ENCODE measurements at places on chromosomes 6 and 20. TPM values are rescaled to one million over a fixed set of nuclear protein-coding genes. Genes with fewer than 3 reads are reported as not detected.

DNA sequence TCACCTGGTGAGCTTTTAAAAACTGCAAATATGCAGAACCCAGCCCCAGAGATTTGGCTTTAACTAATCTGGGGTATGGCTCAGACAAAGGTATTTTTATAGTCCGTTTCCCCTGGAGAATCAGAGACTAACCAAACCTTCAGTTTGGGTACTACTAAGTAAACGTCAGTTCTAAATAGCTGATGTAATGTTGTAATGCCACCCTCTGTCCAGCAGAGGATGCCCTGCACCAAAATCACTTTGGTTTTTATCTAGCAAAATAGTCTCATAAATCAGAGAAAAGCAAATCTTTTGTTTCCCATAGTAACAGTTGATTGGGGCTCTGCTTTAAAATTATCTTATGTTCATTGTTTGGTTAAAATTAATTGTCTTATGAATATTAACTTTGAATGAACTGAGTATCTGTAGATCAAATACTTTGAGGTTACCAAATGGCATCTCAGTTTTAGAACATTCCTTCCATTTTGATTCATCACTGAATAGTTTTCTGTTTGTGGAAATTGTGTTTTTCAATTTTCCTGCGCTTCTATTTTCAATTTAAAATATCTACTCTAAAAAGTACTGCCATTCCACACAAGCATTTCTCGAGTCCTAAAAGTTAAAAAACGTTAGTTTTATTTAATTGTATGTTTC is 278.3 kb upstream of the PLCB4 start:
- H3K4me3 ChIP-seq, result no peak overlapping the region
- H3K4me1 ChIP-seq, result no peaks in the 10 kb centered on the region
- no peak overlapping the region for H3K27ac ChIP-seq
- H3K27me3 ChIP-seq, result no peaks in the 10 kb centered on the region

- no peak overlapping the region for H3K4me3 ChIP-seq
- no peaks in the 10 kb centered on the region for H3K27me3 ChIP-seq
- H3K4me1 ChIP-seq, result no peaks in the 10 kb centered on the region
- no peak overlapping the region for H3K27ac ChIP-seq
- H3K36me3 ChIP-seq, result peaks cover 8% of the 10 kb centered on the region
Measured at GRCh38 chr20:13535627-13536026, 103.1 kb downstream of the TASP1 start.

- H3K4me1 ChIP-seq, result peaks cover 45% of the 10 kb centered on the region
- DNase-seq, result no peak
- peak overlapping the region; percentile 65 for H3K27ac ChIP-seq
- H3K36me3 ChIP-seq, result no peaks in the 10 kb centered on the region
Measured at GRCh38 chr20:60054716-60055634, 96.8 kb downstream of the CDH26 start.

Gene ADGRG6
- 0.74 TPM for total RNA-seq

Gene DEFB112
- total RNA-seq, result not detected

GRCh38 chr20:49685161-49685601 is 28.5 kb downstream of the B4GALT5 start:
- no peak overlapping the region for H3K27ac ChIP-seq
- no peaks in the 10 kb centered on the region for H3K36me3 ChIP-seq
- H3K4me3 ChIP-seq, result no peak overlapping the region
- no peak for DNase-seq

- no peak overlapping the region for H3K4me3 ChIP-seq
- no peak overlapping the region for H3K27ac ChIP-seq
- no peaks in the 10 kb centered on the region for H3K4me1 ChIP-seq
- no peaks in the 10 kb centered on the region for H3K36me3 ChIP-seq
Measured at GRCh38 chr6:25157183-25157582, 122.0 kb upstream of the CARMIL1 start.

Gene CRIP3
- total RNA-seq, result 3.8 TPM

GRCh38 chr6:47992809-47993208 is 118.2 kb downstream of the PTCHD4 start:
- no peak for DNase-seq
- no peaks in the 10 kb centered on the region for H3K4me1 ChIP-seq
- no peaks in the 10 kb centered on the region for H3K27me3 ChIP-seq
- no peak overlapping the region for H3K4me3 ChIP-seq
- H3K36me3 ChIP-seq, result no peaks in the 10 kb centered on the region

- no peak overlapping the region for H3K4me3 ChIP-seq
- H3K4me1 ChIP-seq, result no peaks in the 10 kb centered on the region
- H3K27ac ChIP-seq, result no peak overlapping the region
Measured at GRCh38 chr6:36777801-36778200, 61.4 kb downstream of the CPNE5 start.

GRCh38 chr6:20606831-20607230 is 72.6 kb downstream of the CDKAL1 start:
- no peaks in the 10 kb centered on the region for H3K4me1 ChIP-seq
- H3K36me3 ChIP-seq, result no peaks in the 10 kb centered on the region
- H3K27me3 ChIP-seq, result no peaks in the 10 kb centered on the region
- no peak overlapping the region for H3K4me3 ChIP-seq
- DNase-seq, result no peak

GRCh38 chr6:119012521-119012920 is 65.9 kb downstream of the FAM184A start:
- peaks cover 4% of the 10 kb centered on the region for H3K36me3 ChIP-seq
- no peaks in the 10 kb centered on the region for H3K27me3 ChIP-seq
- no peak for DNase-seq
- H3K4me1 ChIP-seq, result no peaks in the 10 kb centered on the region
- no peak overlapping the region for H3K27ac ChIP-seq

- H3K4me3 ChIP-seq, result no peak overlapping the region
- H3K4me1 ChIP-seq, result no peaks in the 10 kb centered on the region
- H3K27ac ChIP-seq, result no peak overlapping the region
- H3K36me3 ChIP-seq, result no peaks in the 10 kb centered on the region
- no peak for DNase-seq
Measured at GRCh38 chr6:87944541-87944954, 103.1 kb upstream of the SPACA1 start.

- H3K27me3 ChIP-seq, result no peaks in the 10 kb centered on the region
- no peaks in the 10 kb centered on the region for H3K36me3 ChIP-seq
- no peak overlapping the region for H3K27ac ChIP-seq
Measured at GRCh38 chr6:25346064-25346463, 66.9 kb downstream of the CARMIL1 start.

GRCh38 chr6:80689716-80690395 is 583.4 kb downstream of the BCKDHB start:
- H3K27me3 ChIP-seq, result no peaks in the 10 kb centered on the region
- no peak overlapping the region for H3K4me3 ChIP-seq
- DNase-seq, result no peak
- H3K27ac ChIP-seq, result no peak overlapping the region

DNA sequence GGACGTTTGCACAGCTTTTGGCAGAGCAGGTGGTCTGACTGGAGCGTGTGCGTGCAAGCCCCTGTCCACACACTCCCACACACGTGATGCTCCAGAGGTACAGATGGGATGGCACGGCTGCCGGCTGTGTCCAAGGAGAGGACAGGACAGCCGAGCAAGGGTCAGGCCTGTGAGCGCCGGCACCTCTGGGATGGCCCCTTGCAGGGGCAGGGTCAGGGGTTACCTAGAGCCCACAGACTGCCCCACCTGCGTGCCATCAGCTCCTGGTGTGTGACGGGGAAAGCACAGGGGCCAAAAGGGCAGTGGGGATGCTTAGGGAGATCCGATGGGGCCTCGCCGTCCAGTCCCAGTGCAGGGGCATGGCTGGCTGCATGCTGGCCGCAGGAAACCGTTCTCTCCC is 189.7 kb downstream of the TAF4 start:
- H3K27me3 ChIP-seq, result no peaks in the 10 kb centered on the region
- no peak overlapping the region for H3K27ac ChIP-seq
- DNase-seq, result no peak
- H3K4me3 ChIP-seq, result no peak overlapping the region
- no peaks in the 10 kb centered on the region for H3K4me1 ChIP-seq

Gene SOX12
- 4.9 TPM for total RNA-seq

GRCh38 chr6:54646951-54647664 is 199.5 kb upstream of the FAM83B start:
- no peaks in the 10 kb centered on the region for H3K27me3 ChIP-seq
- no peaks in the 10 kb centered on the region for H3K4me1 ChIP-seq
- no peak for DNase-seq
- H3K36me3 ChIP-seq, result no peaks in the 10 kb centered on the region

DNA sequence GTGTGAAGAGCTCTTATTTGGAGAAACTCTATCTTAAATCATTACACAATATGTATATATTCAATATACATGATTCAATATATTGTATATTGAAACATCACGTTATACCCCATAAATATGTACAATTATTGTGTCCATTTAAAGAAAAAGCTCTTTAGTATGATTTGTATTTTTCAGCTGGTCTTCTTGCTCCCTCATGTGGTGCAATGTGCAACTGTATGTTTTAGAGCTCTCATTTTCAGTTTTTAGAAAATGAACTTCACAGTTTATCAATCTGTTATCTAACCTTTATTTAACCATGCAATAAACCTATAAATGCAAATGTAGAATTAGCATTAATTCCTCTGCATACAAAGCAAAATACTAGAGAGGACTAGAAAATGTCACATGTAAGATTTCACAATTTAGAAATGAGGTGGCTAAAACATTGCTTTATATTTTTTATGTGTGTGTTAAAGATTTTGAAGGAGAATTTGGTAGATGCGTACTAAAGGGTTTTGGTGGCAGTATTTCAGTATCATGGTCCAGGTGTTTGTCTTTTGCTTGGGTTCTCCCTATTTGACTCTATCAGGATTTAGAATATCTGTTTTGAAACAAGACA is 167.1 kb downstream of the PHF3 start:
- no peak overlapping the region for H3K27ac ChIP-seq
- no peak overlapping the region for H3K4me3 ChIP-seq
- no peaks in the 10 kb centered on the region for H3K36me3 ChIP-seq
- DNase-seq, result no peak
- H3K27me3 ChIP-seq, result no peaks in the 10 kb centered on the region
- H3K4me1 ChIP-seq, result no peaks in the 10 kb centered on the region

DNA sequence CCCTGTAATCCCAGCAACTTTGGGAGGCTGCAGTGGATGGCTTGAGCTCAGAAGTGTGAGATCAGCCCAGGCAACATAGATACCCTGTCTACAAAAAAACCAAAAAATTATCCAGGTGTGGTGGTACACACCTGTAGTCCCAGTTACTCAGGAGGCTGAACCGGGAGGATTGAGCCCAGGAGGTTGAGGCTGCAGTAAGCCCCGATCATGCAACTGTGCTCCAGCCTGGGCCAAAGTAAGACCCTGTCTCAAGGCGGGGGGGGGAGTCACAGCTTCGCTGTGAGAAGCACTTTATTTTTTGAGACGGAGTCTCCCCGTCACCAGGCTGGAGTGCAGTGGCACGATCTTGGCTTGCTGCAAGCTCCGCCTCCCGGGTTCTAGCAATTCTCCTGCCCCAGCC is 54.2 kb downstream of the EZR start:
- no peaks in the 10 kb centered on the region for H3K27me3 ChIP-seq
- DNase-seq, result no peak
- H3K27ac ChIP-seq, result no peak overlapping the region

Gene CCNC
- 32.3 TPM for total RNA-seq

- no peak overlapping the region for H3K27ac ChIP-seq
- no peaks in the 10 kb centered on the region for H3K36me3 ChIP-seq
- H3K4me3 ChIP-seq, result no peak overlapping the region
Measured at GRCh38 chr6:45192556-45192955, 135.6 kb upstream of the RUNX2 start.

- DNase-seq, result no peak
- no peaks in the 10 kb centered on the region for H3K4me1 ChIP-seq
- no peak overlapping the region for H3K27ac ChIP-seq
- H3K36me3 ChIP-seq, result no peaks in the 10 kb centered on the region
Measured at GRCh38 chr6:132872923-132873322, 58.6 kb downstream of the RPS12 start.

Gene BPIFB1
- not detected for total RNA-seq

GRCh38 chr6:118992186-118992795 is 57.3 kb upstream of the MCM9 start:
- DNase-seq, result no peak
- H3K27ac ChIP-seq, result no peak overlapping the region
- H3K4me1 ChIP-seq, result no peaks in the 10 kb centered on the region
- no peak overlapping the region for H3K4me3 ChIP-seq

DNA sequence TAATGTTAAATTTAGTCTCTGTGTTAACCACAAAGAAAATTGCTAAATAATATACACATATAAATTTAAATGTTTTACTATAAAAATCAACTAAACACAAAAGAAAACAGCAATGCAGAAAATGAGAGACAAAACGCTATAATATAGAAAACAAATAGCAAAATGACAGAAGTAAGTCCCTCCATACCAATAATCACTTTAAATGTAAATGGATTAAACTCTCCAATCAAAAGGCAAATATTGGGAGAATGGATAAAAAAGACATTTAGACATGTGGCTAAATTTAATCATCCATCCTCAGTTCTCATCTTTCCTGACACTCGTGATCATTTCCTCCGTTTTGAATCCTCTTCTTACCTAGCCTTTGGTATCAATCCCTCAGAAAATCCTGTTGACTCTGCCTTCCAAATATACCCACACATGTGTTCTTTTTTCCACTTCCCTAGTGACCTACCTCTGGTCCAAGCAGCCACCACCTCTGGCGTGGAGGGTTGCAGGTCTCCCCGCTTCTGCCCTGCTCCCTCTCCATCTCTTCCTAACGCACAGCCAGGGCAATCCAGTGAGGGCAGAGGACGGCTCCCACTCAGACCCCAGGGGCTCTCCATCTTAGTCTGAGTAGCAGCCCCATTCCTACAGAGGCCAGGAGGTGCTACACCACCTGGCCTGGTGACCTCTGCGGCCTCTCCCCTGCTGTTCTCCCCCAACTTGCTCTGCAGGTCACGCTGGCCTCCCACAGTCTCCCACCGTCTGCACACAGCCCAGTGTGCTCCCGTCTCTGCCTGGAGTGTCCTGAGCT is 149.2 kb downstream of the RNASET2 start:
- no peak overlapping the region for H3K27ac ChIP-seq
- H3K4me3 ChIP-seq, result no peak overlapping the region
- no peak for DNase-seq
- H3K27me3 ChIP-seq, result no peaks in the 10 kb centered on the region

DNA sequence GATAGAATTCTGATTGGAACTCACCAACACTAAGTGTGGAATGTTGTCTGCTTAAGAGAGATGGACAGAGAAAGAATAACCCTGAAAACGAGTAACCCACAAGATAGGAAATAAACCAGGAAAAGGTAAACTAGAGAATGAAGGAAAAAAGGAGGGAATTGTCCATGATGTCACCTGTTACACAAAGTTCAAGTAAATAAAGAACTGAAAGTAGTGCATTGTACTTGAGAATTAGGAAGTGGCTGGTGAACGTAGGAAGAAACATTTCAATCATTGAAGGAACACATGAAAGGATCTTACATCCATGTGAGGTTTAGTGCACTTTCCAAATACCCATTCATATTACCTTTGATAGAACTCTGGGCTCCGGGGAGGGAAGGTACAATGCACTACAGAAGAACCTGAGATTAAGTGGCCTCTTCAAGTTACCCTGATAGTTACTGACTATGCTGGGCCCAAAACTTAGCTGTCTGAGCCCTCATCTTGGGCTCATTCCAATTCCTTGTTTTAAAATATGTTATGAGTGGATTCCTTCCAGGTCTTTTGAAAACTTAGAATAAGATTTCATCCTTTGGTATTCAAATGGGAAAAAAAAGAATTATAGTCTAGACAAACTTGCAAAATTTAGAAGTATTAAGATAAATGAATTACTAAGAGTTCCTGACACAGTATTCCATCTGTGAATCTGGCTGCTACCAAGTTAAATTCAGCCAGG is 1.1 kb upstream of the STX7 start:
- H3K4me3 ChIP-seq, result peak overlapping the region; percentile 93
- no peaks in the 10 kb centered on the region for H3K36me3 ChIP-seq
- DNase-seq, result no peak

Gene DUSP15
- total RNA-seq, result not detected
